ENCODE measurements at places on chromosomes 13 and 19. TPM values are rescaled to one million over a fixed set of nuclear protein-coding genes. Genes with fewer than 3 reads are reported as not detected.

DNA sequence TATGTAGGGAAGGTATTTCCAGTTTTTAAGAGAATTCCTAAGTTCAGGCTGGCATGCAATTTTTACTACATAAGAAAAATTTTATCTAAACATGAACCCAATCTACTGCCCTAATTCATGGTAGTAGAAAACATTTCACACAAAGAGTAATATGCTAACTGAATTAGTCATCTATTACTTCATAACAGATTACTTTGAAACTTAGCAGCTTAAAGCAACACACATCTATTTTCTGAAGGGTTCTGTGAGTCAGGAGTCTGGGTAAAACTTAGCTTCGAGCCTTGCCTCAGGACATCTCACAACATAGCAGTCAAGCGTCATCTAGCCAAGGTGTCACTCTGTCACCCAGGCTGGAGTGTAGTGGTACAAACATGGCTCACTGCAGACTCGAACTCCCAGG is 537.5 kb downstream of the DCT start:
- H3K36me3 ChIP-seq: no peaks in the 10 kb centered on the region
- no peak overlapping the region for H3K27ac ChIP-seq
- H3K4me1 ChIP-seq: no peaks in the 10 kb centered on the region
- H3K4me3 ChIP-seq: no peak overlapping the region

- H3K27me3 ChIP-seq: no peaks in the 10 kb centered on the region
- H3K4me1 ChIP-seq: peaks cover 16% of the 10 kb centered on the region
- H3K36me3 ChIP-seq: no peaks in the 10 kb centered on the region
- H3K4me3 ChIP-seq: peak overlapping the region; percentile 57
- peak overlapping the region; percentile 88 for H3K27ac ChIP-seq
Observed at GRCh38 chr19:1811472-1811894, 593 bp downstream of the ATP8B3 start.

Gene LMTK3
- 10.6 TPM for total RNA-seq

GRCh38 chr19:12137221-12137940 is 2.8 kb downstream of the ZNF20 start:
- no peak overlapping the region for H3K4me3 ChIP-seq
- peaks cover 5% of the 10 kb centered on the region for H3K4me1 ChIP-seq
- peaks cover 13% of the 10 kb centered on the region for H3K36me3 ChIP-seq
- no peaks in the 10 kb centered on the region for H3K27me3 ChIP-seq
- no peak overlapping the region for H3K27ac ChIP-seq
- DNase-seq: no peak

DNA sequence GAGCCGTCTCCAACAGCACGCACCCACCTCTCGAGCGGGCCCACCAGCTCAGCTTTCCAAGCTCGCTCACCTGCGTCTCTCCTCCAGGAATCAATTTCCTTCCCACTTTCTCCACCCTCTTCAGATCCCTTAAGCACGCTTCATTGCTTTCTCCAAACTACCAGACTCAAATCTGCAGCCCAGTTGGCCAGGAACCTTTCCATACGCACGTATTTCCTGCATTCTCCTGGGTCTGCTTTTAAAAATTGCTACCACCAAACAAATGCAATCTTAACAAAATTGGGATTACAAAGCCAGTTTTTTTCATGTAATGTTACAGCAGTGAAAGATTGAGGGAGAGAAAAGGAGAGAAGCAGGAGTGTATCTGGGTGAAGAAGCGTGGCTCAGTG is 1.5 kb downstream of the ENOX1 start:
- peak overlapping the region; percentile 48 for H3K4me3 ChIP-seq
- H3K27ac ChIP-seq: no peak overlapping the region
- DNase-seq: no peak
- H3K27me3 ChIP-seq: peaks cover 2% of the 10 kb centered on the region
- H3K36me3 ChIP-seq: no peaks in the 10 kb centered on the region

All from Panc1 (cell line).